ENCODE measurements at places on chromosomes 16 and 17. TPM values are rescaled to one million over a fixed set of nuclear protein-coding genes. Genes with fewer than 3 reads are reported as not detected.

GRCh38 chr17:62931101-62931500 lies 34.9 kb upstream of the TANC2 start:
- no peak for DNase-seq

DNA sequence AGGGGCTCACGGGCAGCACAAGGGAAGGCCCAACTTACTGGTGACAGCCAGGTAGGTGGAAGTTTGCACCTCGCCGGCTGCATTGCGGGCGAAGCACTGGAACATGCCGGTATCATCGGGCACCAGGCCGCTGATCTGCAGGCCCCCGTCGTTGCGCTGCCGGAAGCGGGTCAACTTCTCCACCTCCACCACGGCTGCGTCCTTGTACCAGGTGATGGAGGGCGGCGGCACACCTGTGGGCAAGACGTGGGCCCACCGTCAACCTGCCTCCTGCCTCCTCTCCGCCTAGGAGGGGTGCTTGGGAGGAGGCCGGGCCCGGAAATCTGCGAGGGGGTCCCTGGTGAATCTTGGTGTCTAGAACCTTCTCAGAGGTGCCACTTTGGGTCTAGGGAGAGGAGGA lies 123.6 kb upstream of the CDC42EP4 start:
- DNase-seq = no peak

- DNase-seq = no peak
These were observed 1.4 kb upstream of the WDR45B start for GRCh38 chr17:82649501-82650261.

- no peak for DNase-seq
These were observed 2.5 kb downstream of the LSM12 start for GRCh38 chr17:44063704-44064639.

GRCh38 chr17:29163563-29163962 lies 16.6 kb downstream of the MYO18A start:
- no peak for DNase-seq

The P2RX1 gene
- 0.17 TPM for total RNA-seq

The CA4 gene
- total RNA-seq = not detected
